ENCODE measurements at places on chromosomes 13 and 19.

DNA sequence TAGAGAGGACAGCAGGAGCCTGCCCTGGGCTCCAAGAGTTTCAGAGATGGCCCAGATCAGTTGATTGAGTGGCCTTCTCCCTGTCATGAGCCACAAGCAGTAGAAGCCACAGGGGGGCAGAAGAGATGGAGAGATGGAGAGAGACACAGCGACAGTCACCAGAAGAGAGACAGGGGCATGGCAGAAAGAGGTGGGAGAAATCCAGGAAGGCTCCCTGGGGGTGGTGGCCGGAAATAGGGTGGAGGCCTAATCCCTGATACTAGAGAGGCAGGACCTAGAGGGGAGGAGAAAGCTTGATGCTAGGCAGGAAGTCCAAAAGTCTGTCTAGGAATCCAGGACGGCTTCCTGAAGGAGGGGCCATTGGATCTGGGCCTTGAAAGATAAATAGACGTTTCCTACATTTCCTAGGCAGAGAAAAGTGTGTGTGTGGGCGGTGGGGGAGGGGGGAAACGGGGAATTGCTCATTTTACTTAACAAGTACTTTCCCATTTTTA lies 9.6 kb upstream of the TPM4 start:
- no peak for DNase-seq

DNA sequence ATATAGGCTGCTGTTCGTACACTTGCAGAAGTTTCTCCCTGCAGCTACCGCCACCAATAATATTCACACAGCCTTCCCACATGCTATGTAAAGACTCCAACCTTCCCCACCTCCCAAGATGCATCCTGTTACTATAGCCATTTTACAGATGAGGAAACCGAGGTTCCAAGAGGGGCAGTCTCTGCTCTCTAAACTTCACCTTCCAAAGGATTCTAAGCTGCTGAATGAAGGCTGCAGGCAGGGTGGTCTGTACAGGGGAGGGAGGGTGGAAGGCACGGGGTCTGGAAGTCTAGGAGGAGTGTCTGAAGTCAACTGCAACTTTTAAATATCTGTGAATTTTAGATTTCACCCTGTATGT lies 1.9 kb upstream of the NFIC start:
- no peak for DNase-seq

- DNase-seq = no peak
These were observed 11.4 kb downstream of the NFIX start for GRCh38 chr19:13006431-13007281.

DNA sequence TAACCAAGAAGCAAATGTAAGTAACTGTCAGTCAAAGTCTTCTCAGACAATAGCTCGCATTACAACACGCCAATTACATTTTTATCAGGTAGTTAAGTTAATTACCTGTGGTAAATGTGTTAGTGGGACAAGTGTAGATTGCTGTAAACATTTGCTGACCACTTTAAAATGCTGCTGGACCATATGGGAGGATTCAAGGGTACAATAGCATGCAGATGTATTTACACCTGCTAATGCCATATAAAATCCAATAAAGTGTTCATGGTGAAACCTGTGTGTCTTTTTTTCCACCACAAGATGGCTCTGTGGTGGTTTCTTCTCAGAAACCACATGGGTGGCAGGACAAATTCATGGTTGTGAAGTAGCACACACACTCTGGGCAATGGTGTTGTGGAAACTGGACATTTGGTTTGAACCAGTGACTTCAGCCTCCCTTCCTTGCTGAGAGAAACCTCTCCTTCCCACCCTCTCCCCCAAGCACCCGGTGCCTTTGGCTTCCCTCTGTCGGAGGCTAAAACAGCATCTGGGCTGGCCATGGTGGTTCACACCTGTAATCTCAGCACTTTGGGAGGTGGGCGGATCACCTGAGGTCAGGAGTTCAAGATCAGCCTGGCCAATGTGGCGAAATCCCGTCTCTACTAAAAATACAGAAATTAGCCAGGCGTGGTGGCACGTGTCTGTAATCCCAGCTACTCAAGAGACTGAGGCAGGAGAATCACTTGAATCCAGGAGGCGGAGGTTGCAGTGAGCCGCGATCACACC lies 18.1 kb upstream of the GTF3A start:
- no peak for DNase-seq

DNA sequence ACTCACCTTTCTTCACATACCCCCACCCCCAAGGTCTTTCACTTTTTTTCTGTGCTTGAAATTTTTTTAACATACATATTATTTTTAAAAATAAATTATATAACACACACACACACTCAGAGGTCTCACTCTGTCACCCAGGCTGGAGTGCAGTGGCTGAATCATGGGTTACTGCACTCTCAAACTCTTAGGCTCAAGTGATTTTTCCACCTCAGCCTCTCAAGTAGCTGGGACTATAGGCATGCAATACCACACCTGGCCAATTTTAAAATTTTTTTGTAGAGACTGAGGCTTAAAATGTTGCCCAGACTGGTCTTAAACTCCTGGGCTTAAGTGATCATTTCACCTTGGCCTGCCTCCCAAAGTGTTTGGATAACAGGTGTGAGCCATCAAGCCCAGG lies 32.9 kb upstream of the ZNF429 start:
- no peak for DNase-seq
